ENCODE measurements at places on chromosomes 5 and 9. TPM values are rescaled to one million over a fixed set of nuclear protein-coding genes. Genes with fewer than 3 reads are reported as not detected.

- no peaks in the 10 kb centered on the region for H3K36me3 ChIP-seq
- H3K4me1 ChIP-seq = peaks cover under 1% of the 10 kb centered on the region
- no peaks in the 10 kb centered on the region for H3K27me3 ChIP-seq
Measured at GRCh38 chr5:150077060-150077459, 9.3 kb downstream of the CSF1R start.

DNA sequence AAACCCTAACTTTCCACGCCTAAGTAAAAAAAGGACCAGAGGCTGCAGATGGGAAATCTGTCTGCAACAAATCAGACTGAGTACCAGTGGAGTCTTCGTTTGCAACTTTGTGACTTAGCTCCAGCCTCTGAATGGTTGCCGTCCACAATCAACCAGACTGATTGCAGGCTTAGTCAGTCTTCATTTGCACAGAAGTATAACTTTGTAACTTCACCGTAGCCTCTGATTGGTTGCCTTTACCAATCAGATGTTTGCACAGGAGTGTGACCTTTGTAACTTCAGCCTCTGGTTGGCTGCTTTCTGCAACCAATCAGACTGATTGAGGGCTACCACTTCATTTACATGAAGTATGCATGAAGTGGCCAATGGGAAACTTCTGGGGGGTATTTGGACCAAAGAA lies 53.7 kb downstream of the TGFBR1 start:
- no peak for DNase-seq
- peaks cover 22% of the 10 kb centered on the region for H3K27me3 ChIP-seq
- no peak overlapping the region for H3K4me3 ChIP-seq
- H3K27ac ChIP-seq = no peak overlapping the region

DNA sequence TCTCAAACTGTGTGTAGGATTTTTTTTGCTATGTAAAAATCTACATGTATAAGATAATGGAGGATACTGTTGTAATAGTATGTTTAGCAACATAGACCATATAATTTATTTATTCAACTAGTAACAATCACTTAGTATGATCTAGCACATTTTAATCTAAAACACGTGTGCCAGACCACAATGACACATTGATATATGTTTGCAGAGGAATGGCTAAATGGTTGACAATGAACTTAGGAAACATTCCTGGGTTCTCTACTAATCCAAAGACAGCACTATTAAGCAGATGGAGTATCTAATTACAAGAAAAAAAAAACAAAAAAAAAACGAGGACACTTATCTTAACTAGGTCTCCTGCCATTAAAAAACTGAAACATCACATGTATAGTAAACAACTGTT lies 261.7 kb upstream of the PAPPA start:
- peaks cover 5% of the 10 kb centered on the region for H3K36me3 ChIP-seq
- H3K27me3 ChIP-seq = no peaks in the 10 kb centered on the region
- DNase-seq = no peak
- H3K27ac ChIP-seq = no peak overlapping the region
- no peak overlapping the region for H3K4me3 ChIP-seq

Gene OTULINL
- total RNA-seq = 3.0 TPM

Gene FCN1
- not detected for total RNA-seq

All from mesothelial cell of epicardium (in vitro differentiated cells).